ENCODE measurements at places on chromosomes 2 and 18.
A peak's percentile ranks its signal among the peaks of the same experiment; 100 is the strongest.

DNA sequence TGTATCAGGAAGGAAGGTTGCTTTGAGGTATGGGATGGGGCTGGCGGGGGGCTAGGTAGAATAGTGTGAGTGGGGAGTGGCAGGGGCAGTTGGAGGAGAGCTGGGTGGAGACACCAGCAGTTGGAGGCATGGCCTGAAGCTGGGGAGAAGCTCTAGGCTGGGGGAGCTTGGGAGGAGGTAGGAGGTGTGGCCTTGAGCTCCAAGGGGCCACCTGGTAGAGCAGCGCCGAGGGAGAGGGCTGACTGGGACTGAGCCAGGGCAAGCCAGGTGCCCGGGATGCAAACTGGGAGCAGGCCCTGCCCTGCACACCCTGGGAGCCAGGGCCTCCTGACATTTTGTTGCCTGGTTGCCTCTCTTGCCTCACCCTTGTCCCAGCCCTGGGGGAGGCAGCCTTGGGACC lies 33.1 kb upstream of the PDIA6 start:
- DNase-seq: peak; percentile 59

GRCh38 chr2:193542762-193543161 lies 1348.0 kb upstream of the TMEFF2 start:
- DNase-seq: no peak

DNA sequence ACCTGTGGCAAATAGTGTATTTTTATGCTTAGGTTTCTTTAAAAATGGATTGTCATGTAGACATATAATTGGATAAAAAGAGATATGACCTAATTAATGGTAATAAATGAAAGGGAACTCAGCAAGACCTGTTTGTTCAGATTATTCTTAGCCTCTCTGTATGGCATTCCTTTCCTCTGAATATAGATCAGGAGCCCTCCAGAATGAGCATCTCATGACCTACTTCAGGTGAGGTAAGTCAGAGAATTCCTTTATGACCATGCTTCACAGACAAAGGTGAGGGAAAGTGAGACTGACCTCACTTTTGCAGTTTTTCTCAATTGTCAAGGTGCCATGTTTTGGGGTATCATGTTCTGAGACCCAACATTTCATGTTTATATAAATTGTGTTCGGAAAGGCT lies 1744.3 kb upstream of the PIK3C3 start:
- no peak for DNase-seq

GRCh38 chr2:216201692-216202306 lies 92.7 kb downstream of the XRCC5 start:
- no peak for DNase-seq

DNA sequence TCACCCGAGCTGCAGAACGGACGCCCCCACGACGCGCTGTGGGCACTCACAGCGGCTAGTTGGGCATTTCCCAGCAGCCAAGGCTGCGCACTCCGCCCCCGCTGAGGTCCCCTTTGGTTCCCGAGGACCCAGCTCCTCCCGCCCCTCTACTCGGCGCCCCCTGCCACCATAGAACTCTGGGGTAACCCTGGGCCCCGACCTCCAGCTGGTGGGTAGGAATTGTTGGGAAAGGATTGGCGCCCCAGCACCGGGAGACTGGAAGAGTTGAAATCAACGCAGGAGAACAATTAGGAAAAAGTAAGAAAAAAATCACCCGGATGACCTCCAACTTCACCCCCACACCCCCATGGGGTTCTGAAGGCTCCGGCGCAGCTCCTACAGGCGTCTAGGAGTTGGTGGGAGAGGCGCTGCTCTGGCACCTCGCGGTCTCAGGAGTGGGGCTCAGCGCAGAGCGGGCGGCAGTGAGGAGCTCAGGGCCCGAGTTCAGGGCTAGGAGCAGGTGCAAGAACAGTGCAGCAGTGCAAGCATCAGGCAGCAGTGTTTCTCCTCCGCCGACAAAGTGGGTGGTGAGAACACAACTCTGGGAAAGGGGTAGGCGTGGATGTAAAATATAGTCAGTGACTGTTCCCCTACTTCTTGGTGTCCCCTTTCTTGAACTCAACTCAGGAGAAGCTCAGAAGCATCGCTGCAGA lies 14.0 kb downstream of the POU3F3 start:
- peak; percentile 61 for DNase-seq

DNA sequence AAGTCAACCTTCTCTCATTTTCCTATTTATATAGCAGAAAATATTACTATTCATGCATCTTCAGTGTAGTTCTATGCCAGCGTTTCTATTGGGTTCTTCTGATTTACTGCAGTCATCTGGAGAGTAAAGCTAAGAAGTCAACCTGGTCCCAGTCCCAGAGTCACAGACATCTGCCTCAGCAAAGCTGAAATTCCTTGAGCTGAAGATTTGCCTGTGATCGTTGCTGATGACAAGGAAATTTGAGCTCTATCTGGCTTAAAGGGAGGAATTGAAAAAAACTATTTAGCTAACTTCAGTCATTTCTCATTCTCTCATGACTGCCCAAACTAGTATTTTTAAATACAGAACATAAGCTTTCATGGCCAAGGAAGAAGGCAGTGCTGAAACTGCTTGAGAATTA lies 45.7 kb downstream of the RND3 start:
- DNase-seq: no peak

DNA sequence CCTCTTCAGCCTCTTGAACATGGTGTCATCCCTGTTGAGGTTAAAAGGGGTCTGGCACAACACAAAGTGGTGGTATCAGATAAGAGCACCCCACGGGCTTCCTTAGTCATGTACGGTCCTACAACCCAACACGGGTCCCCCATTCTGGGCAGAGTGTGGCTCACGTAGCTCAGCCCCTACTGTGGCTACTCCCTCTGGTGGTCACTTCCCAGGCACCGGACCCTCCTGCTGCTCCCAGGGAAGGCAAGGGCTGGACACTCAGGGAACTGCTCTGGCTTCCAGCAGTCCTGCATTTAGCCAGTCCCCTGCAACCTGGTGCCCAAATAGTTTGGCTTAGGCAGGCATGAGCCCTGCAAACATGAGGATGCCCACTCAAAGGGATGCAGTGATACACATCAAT lies 58.6 kb downstream of the GALNT14 start:
- DNase-seq: no peak

GRCh38 chr18:75376004-75376403 lies 51.5 kb downstream of the SMIM21 start:
- DNase-seq: no peak

DNA sequence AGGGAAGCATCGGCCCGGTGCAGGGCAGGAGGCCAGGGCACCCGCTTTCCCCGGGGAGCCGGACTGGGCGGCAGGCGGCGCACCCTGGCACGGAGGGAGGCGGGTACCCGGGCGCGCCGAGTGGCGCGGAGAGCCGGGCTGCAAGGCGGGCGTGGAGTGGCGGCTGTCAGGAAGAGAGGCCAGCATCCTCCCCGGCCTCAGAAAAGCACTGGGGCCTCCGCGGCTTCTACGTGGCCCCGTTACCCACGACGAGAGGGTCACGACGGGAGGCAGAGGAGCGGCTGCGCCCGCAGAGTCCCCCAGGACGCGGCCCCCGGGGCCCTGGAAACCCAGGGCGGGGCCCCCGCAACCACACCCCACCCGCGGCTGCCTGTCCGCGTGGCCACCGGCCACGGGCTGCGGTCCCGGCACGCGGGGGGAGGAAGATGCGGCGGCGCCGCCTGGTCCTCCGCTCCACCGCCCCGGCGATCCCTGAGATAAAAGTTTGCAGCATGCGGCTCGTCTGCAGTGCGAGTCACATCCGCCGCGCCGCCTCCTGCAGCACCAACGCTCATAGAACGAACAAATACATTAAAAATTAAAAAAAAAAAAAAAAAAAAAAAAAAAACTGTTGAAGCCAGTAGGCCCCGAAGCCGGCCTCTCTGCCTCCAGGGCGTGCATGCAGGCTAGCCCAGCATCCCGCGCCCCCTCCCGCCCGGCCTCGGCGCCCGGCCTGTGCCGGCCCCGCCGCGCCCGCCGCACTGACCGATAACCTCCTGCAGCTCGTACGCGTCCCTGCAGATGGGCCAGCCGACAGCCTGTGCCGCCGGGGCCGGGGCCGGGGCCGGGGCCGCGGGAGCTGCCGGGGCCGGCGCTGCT lies 683 bp downstream of the STK39 start:
- peak; percentile 90 for DNase-seq

DNA sequence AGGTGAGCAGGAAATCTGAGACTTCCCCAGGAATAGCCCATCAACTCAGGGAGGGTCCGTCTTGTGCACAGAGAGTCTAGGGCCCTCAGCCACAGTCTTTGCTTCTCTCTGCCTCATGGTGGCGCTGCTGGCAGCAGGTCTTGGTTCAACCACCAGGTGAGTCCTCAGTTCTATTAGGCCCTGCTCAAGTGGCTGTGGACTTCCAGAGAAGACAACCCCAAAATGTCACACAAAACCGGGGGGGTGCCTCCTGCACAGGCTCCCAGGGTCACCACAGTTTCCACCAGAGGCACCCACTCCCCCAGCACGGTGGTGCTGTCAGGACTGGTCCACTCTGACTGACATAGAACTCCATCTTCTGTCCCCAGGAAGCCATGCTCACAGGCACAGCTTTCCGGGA lies 2.4 kb upstream of the CHRNG start:
- DNase-seq: peak; percentile 79

DNA sequence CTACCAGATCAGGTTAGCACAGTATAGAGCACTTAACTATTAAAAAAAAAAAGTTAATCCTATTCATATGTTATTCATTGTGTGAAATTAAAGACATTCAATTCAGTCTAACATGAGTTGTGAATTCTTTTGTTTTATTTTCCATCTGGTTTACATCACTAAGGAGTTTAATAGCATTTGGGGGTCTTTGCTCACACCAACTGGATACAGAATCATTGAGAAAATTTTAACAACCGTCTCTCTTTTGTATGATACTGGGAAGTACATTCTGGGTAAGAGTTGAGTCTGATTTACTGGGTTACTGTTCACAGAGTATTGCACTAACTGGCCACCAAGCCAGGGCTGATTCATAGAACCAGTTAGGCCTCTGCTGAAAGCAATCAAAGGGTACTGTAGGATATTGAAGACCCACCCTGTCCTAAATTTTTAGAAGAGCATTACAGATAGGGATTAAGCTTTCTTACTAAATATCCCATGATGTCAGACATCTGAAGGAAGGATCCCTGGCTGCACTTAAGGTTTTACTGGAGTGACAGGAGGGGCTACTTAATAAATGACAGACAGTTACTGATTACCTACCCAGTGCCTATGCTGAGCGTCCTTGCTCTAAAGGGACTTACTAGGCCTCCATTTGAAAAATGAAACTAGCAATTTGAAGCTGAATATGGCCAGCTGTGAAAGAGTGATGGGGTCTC lies 387.9 kb downstream of the SETBP1 start:
- DNase-seq: no peak

DNA sequence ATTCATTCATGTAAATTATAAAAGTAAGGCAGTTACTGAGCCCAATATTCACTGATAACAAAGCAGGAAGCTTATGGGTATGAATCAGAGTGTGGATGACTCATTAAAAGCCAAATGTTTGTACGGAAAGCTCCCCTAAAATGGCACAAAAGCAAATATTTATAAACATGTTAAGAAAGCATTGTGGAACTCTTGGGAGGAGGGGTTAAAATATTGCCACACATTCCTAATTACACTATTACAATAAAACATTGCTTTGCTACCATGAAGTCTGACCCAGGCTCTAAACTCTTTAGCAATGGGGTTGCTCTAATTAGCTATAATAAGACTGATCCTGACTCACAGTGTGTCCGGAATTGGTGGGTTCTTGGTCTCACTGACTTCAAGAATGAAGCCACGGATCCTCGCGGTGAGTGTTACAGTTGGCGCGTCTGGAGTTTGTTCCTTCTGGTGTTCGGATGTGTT lies 110.9 kb downstream of the NAB1 start:
- no peak for DNase-seq

GRCh38 chr2:167298017-167298416 lies 409.7 kb downstream of the XIRP2 start:
- no peak for DNase-seq

DNA sequence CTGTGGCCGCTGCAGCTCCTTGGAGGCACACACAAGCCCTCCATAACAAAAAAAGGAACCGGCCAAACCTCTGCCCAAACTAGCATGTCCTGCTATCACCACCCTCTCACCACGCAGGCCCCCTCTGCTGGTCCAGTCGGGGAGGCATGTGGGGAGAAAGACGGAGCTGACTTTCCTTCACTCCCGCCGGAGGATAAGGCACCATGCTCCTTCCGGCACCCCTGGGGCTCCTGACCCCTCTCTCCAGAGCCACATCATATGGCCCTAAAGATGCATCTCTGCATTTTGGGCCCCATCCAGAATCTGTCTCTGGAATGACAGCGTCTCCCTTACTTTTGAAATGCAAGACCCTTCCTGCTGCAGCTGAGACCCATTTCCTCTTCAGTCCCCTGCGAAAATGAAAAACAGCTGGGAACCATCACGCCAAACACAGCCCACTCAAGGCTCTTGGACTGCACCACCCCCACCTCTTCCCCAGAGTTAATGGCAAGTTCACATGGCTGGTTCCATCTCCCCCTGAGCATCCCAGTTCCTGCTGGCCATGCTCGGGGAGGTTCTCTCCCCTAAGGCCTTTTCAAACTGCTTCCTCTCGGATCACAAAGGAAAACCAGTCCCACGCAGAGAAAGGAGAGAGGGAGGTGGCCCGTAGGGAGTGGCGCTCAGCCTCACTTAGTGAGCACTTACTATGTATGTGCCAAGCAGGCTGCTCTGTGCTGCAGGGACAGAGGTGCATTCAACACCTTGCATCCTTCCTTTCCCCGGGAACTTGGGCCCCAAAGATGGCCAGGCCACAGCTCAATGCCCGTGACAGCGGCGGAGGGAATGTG lies 35.2 kb upstream of the MLPH start:
- DNase-seq: no peak

GRCh38 chr2:97663626-97663961 lies 250 bp downstream of the ACTR1B start:
- no peak for DNase-seq

GRCh38 chr2:127121353-127121752 lies 14.4 kb upstream of the BIN1 start:
- no peak for DNase-seq

DNA sequence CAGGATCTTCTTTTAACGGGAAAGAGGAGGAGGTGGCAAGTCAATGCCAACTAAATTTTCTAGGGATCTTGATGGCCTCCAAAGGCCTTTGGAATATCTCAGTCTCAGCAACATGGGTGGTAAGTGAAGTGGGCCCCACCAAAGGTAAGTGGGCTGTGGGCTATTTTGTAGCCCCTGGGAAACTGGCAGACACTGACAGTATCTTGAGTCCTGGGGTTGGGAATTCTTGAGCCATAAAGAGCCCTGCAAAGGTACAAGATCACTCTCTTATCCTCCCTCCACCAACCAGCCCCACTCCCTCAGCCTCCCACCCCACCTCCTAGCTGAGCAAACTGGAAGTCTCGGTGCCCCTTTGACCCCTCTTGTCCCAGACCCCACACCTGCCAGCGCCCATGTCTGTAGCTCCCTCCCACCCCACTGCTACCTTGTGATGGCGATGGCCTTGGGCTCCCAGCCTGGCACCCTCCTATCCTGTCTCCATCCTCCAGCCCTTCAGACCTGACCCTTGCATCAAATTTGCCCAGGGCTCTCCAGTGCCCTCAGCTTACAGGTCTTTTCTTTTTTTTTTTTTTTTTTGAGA lies 8.5 kb downstream of the ATP6V1B1 start:
- peak; percentile 62 for DNase-seq
